Activated T-cell treated with anti-CD3 and anti-CD28 coated beads, Interleukin-2, amount 50 U/mL, for 72 hours (primary cell): ENCODE measurements at places on chromosomes 7 and 10. TPM values are rescaled to one million over a fixed set of nuclear protein-coding genes. Genes with fewer than 3 reads are reported as not detected.

The DDC gene
- not detected for total RNA-seq

The ASAH2B gene
- total RNA-seq = 11.1 TPM

The IQCE gene
- total RNA-seq = 12.2 TPM

The OR2A42 gene
- total RNA-seq = not detected

The SLC18A3 gene
- total RNA-seq = not detected

The COL1A2 gene
- 0.56 TPM for total RNA-seq

The CYP26A1 gene
- total RNA-seq = not detected

The MUC3A gene
- not detected for total RNA-seq

The CPXM2 gene
- not detected for total RNA-seq

The DYDC2 gene
- not detected for total RNA-seq

The SOSTDC1 gene
- total RNA-seq = not detected

The ABCC2 gene
- 1.3 TPM for total RNA-seq

The ATP6V0A4 gene
- total RNA-seq = 0.38 TPM
